ENCODE measurements at places on chromosomes 2 and 18. TPM values are rescaled to one million over a fixed set of nuclear protein-coding genes. Genes with fewer than 3 reads are reported as not detected.

Gene ZNF396
- total RNA-seq = 3.3 TPM

Gene RGPD4
- not detected for total RNA-seq

Gene SPDYA
- 5.7 TPM for total RNA-seq

Gene GKN2
- total RNA-seq = not detected

Gene INSIG2
- total RNA-seq = 10.5 TPM

Gene VIL1
- total RNA-seq = not detected

Gene DTYMK
- 22.0 TPM for total RNA-seq

Gene B4GALT6
- 1.2 TPM for total RNA-seq

Gene LINC00305
- total RNA-seq = not detected

Gene DSC2
- total RNA-seq = 3.1 TPM

- no peak overlapping the region for H3K4me3 ChIP-seq
- no peak overlapping the region for H3K27ac ChIP-seq
- H3K27me3 ChIP-seq = no peaks in the 10 kb centered on the region
- DNase-seq = no peak
- no peaks in the 10 kb centered on the region for H3K36me3 ChIP-seq
- peaks cover 11% of the 10 kb centered on the region for H3K4me1 ChIP-seq
These were observed 29.5 kb downstream of the INPP4A start for GRCh38 chr2:98473995-98474780.

- no peaks in the 10 kb centered on the region for H3K36me3 ChIP-seq
- H3K4me3 ChIP-seq = no peak overlapping the region
- no peak for DNase-seq
These were observed 60.5 kb downstream of the KLHL29 start for GRCh38 chr2:23445450-23445868.

DNA sequence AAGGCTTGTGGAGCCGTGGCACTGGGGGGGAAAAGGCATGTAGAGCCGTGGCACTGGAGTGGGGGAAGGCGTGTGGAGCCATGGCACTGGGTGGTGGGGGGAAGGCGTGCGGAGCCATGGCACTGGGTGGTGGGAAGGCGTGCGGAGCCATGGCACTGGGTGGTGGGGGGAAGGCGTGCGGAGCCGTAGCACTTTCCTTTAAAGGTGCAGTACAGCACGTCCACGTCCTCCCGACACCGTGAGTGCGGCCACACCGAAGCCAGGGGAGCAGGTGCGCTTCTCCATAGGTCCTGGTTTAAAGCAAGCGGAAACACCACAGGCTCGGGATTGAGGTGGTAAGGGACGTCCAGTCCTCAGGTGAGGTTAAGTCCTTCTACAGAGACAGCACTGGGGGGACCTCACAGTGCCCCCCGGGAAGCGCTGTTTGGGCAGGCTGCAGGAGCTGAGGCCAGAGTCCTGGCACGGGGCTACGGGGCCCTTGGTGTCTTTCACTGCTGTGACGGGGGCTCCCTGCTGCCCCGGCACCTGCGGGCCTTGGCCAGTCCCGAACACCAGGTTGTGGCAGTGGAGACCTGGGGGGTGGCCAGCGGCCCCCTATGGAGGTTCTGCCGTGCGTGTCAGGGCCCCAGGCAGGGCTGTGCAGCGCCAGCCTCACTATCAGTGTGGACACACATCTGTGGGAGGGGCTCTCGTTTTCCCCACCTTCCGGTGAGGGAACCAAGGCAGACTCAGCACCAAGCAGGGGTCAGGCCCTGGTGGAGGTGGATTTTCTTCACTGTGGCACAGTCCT, 93.0 kb upstream of the CTDP1 start:
- no peak for DNase-seq
- H3K4me3 ChIP-seq = no peak overlapping the region
- no peaks in the 10 kb centered on the region for H3K36me3 ChIP-seq
- no peak overlapping the region for H3K27ac ChIP-seq
- peaks cover 16% of the 10 kb centered on the region for H3K4me1 ChIP-seq

- H3K36me3 ChIP-seq = no peaks in the 10 kb centered on the region
- no peaks in the 10 kb centered on the region for H3K27me3 ChIP-seq
- no peak for DNase-seq
- no peak overlapping the region for H3K27ac ChIP-seq
These were observed 58.0 kb upstream of the PEX13 start for GRCh38 chr2:60959501-60959900.

DNA sequence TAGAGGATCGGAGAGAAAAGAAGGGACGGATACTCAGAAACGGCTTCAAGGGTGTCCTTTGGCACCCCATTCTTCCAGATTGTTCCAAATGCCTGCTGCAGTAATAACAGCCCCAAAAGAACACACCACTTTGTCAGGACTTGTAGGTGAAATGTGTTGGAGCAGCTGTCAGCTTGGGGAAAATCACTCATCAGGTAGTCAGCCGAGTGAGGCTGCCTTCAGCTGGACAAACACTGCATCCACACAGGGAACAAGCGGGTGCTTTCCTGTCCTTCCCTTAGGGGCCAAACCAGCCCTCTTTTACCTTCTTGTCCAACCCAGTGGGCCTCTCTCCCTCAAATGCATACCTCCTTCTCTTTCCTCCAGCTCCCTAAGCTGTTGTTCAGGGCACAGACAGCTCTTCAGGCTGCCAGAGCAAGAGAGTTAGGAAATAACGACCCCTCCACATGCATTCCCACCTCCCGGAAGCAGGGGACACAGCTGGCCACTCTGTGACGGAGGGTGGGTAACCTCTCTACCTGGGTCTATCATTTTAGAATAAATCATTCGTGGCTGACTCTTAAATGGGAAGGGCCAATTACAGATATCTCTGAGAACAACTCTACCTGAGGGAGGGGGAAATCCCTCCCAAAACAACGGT, 48.1 kb downstream of the BCL11A start:
- no peak for DNase-seq
- H3K4me3 ChIP-seq = no peak overlapping the region
- no peak overlapping the region for H3K27ac ChIP-seq
- no peaks in the 10 kb centered on the region for H3K36me3 ChIP-seq
- no peaks in the 10 kb centered on the region for H3K27me3 ChIP-seq

- H3K36me3 ChIP-seq = no peaks in the 10 kb centered on the region
- H3K27ac ChIP-seq = no peak overlapping the region
- DNase-seq = no peak
- H3K27me3 ChIP-seq = no peaks in the 10 kb centered on the region
- no peak overlapping the region for H3K4me3 ChIP-seq
- H3K4me1 ChIP-seq = no peaks in the 10 kb centered on the region
These were observed 33.3 kb upstream of the PAX3 start for GRCh38 chr2:222332116-222332515.

- no peaks in the 10 kb centered on the region for H3K36me3 ChIP-seq
- H3K27me3 ChIP-seq = peaks cover 10% of the 10 kb centered on the region
- H3K4me1 ChIP-seq = no peaks in the 10 kb centered on the region
- no peak for DNase-seq
These were observed 6.0 kb upstream of the ARL4C start for GRCh38 chr2:234502919-234503285.

DNA sequence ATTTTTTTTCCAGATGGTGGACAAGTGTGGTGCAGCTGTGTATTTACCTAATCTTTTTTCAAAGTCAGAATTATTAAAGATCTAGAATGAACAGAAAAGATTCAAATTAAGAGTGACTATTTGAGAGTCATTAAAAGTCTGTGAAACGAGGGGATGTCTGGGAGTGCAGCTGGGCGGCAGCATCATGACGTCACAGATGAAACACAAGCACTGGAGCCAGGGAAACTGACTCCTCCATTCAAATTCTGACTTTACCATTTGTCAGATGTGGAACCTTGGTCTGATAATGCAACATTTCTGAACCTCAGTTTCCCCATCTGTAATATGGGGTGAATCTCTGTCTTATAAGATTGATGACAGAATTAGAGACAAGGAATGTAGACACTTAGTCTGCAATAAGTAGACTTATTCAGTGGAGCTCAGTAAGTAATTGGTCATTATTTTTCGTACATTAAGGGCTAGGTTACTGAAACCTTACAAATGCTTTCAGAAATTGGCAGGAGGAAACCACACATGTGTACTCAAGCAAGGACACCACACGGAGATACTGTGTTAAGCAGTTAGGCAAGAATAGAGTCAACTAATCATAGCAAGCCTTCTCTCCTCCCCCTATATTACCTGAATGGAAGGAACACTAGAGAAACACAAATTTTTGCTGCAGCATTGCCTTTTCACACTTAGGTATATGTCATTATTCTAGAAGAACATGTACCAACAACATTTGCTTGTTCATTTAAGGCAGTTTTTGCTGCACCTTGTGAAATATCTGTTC, 27.8 kb upstream of the CXXC1 start:
- no peak for DNase-seq
- H3K4me1 ChIP-seq = no peaks in the 10 kb centered on the region
- H3K4me3 ChIP-seq = no peak overlapping the region
- no peaks in the 10 kb centered on the region for H3K36me3 ChIP-seq
- H3K27ac ChIP-seq = no peak overlapping the region

DNA sequence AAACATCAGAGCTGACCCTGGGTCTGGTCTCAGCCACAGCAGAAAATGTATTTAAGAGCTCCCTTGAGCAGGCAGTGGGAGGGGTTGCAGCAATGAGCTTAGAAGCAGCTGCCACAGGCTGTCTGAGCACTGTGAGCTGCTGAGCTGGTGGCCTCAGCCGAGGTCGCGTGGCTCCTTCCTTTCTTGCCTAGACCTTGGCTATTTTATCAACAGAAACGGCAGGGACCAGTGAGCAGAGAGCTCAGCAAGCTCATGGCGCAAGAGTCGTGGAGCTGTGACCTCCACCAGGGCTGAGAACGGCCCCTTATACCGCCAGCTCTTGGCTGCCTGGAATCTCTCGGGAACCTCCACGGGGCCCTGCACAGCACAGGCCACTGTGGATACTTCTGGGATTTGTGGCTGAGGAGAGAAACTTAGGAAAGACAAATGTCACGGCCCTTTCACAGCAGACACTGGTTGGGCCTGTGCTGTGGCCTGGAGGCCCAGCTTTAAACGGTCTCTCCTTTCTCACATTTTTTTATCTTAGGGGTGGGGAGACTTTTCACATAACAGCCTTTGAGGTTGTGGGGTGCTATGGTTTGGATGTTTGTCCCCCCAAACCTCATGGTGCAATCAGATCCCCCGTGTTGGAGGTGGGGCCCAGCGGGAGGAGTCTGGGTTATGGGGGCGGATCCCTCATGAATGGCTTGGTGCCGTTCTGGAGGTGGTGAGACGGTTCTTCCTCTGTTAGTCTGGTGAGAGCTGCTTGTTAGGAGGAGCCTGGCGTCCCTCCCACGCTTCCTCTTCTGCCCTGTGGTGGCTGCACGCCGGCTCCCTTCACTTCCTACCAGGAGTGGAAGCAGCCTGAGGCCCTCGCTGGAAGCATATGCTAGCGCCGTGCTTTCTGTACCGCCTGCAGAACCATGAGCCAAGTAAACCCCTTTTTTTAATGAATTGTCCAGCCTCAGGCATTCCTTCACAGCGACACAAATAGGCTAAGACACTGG, 1.7 kb downstream of the ALLC start:
- peaks cover 3% of the 10 kb centered on the region for H3K4me1 ChIP-seq
- H3K36me3 ChIP-seq = no peaks in the 10 kb centered on the region
- no peak overlapping the region for H3K4me3 ChIP-seq
- H3K27ac ChIP-seq = no peak overlapping the region
- no peaks in the 10 kb centered on the region for H3K27me3 ChIP-seq

GRCh38 chr2:164015328-164016123, 279.7 kb upstream of the FIGN start:
- DNase-seq = no peak
- H3K4me1 ChIP-seq = no peaks in the 10 kb centered on the region
- H3K27ac ChIP-seq = peak overlapping the region; percentile 42
- H3K4me3 ChIP-seq = peak overlapping the region; percentile 38
- H3K36me3 ChIP-seq = no peaks in the 10 kb centered on the region

GRCh38 chr2:144324446-144325045, 195.4 kb downstream of the ZEB2 start:
- no peaks in the 10 kb centered on the region for H3K27me3 ChIP-seq
- H3K27ac ChIP-seq = peak overlapping the region; percentile 6
- H3K4me3 ChIP-seq = no peak overlapping the region
- no peak for DNase-seq
- H3K4me1 ChIP-seq = peaks cover 3% of the 10 kb centered on the region

- no peaks in the 10 kb centered on the region for H3K36me3 ChIP-seq
- no peak overlapping the region for H3K27ac ChIP-seq
- DNase-seq = no peak
- H3K4me3 ChIP-seq = no peak overlapping the region
These were observed 1110.6 kb downstream of the TSN start for GRCh38 chr2:122866095-122866494.

- no peaks in the 10 kb centered on the region for H3K36me3 ChIP-seq
- peak overlapping the region; percentile 16 for H3K27ac ChIP-seq
- H3K4me3 ChIP-seq = no peak overlapping the region
- no peak for DNase-seq
- H3K4me1 ChIP-seq = peaks cover 36% of the 10 kb centered on the region
These were observed 3.7 kb upstream of the ADI1 start for GRCh38 chr2:3522961-3523421.

GRCh38 chr18:23156134-23156533, 20.8 kb downstream of the CABLES1 start:
- H3K36me3 ChIP-seq = no peaks in the 10 kb centered on the region
- DNase-seq = no peak
- H3K4me3 ChIP-seq = no peak overlapping the region

DNA sequence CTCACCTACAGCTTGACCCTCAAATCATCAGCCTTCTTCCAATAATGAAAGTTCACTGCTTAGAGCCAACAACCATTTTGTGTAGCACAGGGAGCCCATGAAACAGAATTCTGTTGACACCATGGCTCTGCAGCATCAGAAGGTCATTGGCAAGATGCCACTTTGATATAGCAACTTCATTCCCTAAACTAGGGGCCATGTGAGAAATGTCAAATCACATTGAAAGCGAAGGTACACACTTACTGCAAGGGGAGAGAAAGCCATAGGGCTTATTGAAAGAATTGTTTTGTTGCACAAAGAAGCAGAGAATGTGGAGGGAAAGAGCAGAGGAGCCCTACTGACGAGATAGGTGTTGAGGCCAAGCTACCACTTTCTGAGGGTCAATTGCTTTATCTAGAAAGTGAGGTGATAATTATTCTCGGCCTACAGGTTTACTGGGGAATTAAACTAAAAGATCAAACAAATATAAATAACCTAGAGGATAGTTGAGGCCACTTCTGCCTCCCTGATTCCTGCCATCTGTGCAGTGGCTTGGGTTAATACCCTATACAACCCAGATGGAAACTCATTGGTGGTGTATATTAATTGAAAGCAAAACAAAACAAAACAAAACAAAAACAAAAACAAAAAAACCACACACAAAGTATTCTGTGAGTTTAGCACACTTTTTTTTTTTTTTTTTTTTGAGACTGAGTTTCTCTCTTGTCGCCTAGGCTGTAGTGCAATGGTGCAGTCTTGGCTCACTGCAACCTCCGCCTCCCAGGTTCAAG, 5.9 kb upstream of the ABCA12 start:
- no peaks in the 10 kb centered on the region for H3K4me1 ChIP-seq
- H3K27ac ChIP-seq = no peak overlapping the region
- no peak for DNase-seq
- H3K36me3 ChIP-seq = no peaks in the 10 kb centered on the region
- H3K4me3 ChIP-seq = no peak overlapping the region
- no peaks in the 10 kb centered on the region for H3K27me3 ChIP-seq

Measured in tibial nerve (tissue), 4 donors.